ENCODE measurements at places on chromosomes 7 and 10.
A peak's percentile ranks its signal among the peaks of the same experiment; 100 is the strongest.

DNA sequence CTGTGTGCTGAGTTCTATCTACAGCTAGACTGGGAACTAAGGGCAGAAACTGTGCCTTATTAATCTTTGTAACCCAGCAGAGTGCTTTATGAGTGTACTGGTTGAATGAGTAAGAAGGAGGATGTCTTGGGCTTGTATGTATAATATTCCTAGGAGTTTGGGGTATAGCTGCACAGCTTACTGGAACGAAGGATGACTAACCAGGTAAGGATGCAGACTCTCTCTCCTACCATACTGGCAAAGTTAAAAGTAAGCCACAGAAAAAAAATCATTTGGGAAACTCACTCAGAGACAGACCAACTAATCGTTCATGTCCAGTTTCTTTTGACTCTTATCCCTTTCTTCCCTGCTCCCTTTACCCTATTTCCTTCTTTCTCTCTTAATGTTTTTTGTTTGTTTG, 1.4 kb upstream of the DHTKD1 start:
- DNase-seq, result no peak

GRCh38 chr10:42990721-42991441, 86.0 kb upstream of the RET start:
- DNase-seq, result no peak

GRCh38 chr7:69457595-69458504, 140.4 kb upstream of the AUTS2 start:
- peak; percentile 45 for DNase-seq

DNA sequence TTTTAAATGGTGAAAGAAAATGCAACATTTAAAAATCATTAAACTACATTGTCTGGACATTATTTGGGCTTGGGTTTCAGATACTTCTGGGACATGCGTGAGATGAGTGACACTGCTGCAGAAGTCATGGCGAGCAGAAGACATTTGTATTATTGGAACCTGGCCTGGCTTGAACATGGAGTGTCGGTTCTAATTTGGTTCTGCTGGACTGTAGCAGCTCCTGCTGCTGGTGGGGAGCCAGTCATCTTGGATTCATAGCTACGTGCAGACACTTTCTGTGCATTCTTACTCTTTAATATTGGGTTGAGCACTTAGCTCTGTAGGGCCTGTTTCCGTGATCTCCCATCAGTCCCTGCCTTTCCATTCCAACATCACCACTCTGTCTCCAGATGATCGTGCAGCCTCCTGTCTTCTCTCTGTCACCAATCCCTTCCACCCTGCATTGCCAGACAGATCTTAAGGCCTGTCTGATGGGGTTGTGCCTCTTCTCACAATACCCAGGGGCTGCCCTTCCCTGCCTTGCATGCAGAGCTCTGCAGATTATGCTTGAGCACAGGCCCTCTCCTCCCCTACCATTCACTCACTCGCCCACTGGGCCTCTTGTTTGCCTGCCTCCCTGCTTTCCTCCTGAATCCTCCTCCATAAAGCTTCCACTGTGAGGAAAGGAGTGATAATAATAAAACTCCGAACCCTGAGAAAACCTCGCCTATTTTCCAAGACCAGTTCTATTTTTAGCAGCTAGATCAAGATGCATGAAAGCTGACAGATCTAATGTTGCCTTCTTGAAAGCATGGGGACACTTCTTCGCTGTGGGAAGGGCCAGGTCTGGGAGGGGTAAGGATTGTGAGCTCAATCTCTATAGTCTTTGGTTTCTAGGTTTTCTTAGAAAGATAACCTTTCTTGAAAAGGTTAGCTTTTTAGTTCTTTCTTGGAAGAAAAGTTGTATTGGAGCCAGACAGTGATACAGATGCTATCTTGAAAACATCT, 32.9 kb downstream of the CELF2 start:
- DNase-seq, result no peak

DNA sequence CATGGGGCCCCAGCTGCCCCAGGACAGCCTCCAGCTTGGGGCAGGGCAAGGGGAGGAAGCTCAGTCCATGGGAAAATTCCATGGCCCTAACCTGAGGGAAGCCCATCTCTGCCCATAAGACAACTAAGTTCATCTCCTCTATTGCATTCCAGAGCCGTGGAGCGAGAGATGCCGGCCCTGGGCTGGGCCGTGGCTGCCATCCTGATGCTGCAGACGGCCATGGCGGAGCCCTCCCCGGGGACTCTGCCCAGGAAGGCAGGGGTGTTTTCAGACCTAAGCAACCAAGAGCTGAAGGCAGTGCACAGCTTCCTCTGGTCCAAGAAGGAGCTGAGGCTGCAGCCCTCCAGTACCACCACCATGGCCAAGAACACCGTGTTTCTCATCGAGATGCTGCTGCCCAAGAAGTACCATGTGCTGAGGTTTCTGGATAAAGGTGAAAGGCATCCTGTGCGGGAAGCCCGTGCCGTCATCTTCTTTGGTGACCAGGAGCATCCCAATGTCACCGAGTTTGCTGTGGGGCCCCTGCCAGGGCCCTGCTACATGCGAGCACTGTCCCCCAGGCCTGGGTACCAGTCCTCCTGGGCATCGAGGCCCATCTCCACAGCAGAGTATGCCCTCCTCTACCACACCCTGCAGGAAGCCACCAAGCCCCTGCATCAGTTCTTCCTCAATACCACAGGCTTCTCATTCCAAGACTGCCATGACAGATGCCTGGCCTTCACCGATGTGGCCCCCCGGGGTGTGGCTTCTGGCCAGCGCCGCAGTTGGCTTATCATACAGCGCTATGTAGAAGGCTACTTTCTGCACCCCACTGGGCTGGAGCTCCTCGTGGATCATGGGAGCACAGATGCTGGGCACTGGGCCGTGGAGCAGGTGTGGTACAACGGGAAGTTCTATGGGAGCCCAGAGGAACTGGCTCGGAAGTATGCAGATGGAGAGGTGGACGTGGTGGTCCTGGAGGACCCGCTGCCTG, 4.3 kb downstream of the AOC1 start:
- no peak for DNase-seq

Data from lung microvascular endothelial cell (primary cell).